Hypothalamus (tissue), 51 donors: ENCODE measurements at places on chromosomes 3 and 15.

DNA sequence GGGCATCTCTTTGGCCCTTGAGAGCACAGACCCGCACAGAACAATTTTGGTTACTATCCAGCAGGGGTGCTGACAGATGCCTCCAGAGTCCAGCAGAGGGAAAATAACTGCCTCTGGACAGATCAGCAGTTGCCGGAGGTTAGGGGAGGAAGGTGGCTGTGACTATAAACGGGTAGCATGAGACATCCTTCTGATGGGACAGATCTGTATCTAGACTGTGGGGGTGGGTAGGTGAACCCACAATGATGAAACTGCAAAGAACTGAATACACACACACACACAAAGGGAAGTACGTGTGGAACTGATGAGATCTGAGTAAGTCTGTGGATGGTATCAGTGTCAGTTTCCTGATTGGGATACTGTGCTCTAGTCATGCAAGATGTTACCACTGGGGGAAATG, 21.2 kb downstream of the ADAMTS7 start:
- DNase-seq: no peak

DNA sequence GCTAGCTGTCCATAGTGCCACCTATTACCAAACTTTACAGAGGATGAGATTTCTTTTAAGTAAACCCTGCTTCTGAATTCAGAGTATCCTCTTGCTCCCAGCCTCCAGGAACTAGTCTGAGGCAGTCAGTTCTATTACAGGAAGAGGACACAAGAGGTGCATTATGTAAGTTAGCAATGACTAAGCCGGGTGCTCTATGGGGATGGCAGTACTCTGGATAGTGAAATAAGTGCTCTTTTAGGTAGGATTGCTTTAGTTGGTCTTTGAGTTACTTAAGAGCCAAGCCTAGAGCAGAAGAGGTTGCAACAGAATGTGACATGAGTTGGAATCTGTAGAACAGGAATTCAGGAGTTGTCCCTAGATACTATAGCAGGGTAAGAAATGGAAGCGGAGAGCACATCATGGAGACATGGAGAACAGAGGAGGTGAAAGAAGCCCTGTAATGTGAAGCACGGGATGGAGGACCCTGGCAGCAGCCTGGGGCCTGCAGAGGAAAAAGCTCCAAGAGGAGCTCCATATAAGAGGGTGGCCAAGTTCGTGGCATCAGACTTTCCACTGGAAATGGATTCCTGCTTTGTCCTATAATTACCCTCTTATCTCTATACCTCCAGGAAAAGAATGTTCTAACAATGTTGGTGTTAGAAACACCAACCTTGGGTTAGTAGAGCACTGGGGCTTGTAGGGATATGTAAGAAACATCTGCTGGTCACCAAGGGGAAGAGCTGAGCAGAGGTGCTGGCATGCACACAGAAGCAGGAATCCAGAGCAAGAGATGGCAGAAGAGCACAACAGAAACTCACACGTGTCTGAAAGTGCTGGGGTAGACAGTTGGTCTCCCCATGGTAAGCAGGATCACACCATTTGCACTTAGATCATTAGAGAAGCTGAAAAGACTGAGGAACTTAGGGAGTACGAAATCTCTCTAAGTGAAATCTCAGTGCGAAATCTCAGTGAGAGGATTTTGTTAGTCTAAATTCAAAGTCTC, 851.1 kb downstream of the FHIT start:
- no peak for DNase-seq

DNA sequence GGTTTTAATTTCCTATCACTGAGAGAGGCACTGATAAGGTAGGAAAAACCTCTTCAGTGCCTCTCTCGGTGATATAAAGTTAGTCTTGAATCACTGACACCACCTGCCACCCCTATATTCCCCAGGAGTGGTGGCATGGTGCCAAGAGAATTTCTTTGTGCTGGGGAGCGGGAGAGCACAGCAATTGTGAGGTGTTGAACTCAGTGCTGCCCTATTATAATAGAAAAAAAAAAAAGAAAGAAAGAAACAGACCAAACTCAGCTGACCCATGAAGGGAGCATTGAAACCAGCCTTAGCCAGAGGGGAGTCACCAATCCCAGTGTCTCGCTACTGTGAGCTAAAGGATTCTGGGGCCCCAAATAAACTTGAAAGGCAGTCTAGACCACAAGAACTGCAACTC, 201.4 kb upstream of the STT3B start:
- DNase-seq: no peak

GRCh38 chr3:133905376-133905775, 9.7 kb upstream of the RAB6B start:
- DNase-seq: no peak

DNA sequence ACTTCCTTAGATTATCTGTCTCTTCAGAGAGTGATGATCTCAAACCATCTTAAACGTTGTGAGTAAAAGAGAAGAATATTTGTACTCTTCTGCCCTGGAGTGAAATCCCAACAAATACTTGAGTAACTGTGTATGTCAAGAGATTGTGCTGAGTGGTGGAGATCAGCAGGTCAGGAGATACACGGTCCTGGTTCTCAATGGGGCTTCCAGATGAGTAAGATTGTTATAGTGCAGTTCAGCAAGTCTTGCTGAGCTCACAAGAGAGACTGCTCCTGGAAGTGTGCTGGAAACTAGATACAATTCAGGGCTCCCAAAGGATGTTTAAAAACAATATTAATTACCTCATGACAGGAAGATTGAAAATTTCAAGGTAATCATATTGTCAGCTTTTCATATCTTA, 184.3 kb downstream of the AKAP13 start:
- no peak for DNase-seq

DNA sequence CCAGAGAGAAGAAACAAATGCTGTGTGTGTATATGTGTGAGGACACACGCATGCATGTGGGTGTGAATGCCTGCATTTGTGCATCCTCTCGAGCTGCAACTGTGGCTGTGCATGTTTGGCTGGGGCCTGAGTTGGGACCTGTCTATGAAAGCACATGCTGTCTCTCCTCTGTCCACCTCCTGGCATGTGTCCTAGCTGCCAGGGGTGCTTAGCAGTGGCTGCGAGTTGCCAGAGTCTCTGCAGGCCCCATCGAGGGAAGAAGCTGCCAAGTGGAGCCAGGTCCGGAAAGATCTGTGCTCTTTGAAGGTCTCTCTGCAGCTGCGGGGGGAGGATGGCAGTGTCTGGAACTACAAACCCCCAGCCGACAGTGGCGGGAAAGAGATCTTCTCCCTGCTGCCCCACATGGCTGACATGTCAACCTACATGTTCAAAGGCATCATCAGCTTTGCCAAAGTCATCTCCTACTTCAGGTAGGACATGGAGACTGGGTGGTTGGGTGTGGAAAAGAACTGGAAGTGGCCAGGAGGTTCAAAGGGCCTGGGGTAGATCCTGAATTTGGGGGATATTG, 30.7 kb downstream of the NR1I2 start:
- no peak for DNase-seq

DNA sequence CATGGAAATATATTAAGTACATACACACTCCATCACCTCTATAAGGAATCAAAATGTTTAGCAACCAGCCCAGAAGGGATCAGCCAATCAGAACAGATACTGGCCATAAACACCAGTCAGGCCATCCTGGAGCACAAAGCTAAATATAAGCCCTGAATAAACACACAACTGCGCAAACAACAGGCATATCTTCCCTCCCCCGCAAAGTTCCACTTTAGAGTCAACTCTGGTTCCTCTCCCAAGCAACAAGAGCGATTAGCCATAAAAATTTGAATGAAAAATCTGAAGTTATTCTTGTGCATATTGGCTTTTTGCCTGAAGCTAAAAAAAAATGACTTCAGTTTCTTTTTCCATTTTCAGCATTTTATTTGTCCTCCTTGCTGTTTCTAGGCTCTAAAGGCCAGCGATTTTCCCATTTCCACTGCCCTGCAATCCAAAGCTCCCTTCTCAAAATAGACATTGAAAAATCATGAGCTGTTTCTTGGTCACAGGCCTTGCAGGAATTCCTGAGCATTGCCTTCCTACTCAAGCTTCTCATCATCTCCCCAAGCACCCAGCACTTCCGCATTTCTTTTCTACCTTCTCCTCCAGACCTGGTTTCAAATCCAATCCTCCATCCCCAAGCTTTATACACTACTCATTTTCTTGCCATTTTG, 247.9 kb downstream of the ZMAT3 start:
- DNase-seq: no peak

- DNase-seq: no peak
These were observed 17.8 kb downstream of the ACKR2 start for GRCh38 chr3:42827023-42827422.

- no peak for DNase-seq
These were observed 41.0 kb downstream of the CTDSPL start for GRCh38 chr3:37902674-37903073.

DNA sequence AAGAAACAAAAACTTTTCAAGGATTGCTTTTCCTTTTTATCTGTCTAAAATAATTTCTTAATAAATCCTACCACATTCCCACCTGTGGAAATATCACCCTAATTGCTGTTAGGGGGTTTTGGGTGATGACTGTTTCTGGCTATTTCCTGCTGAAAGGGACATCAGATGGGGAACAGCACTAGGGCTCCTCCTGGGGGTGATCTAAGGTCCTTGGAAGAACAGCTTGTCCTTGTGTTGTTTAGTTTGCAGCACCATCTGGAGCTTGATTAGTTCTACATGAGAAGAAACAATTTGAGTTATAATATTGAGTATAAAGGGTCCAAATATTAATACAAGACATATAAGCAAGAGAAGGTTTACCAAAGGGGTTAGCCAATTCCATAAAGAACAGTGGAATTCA, 18.7 kb downstream of the OR5H15 start:
- DNase-seq: no peak

DNA sequence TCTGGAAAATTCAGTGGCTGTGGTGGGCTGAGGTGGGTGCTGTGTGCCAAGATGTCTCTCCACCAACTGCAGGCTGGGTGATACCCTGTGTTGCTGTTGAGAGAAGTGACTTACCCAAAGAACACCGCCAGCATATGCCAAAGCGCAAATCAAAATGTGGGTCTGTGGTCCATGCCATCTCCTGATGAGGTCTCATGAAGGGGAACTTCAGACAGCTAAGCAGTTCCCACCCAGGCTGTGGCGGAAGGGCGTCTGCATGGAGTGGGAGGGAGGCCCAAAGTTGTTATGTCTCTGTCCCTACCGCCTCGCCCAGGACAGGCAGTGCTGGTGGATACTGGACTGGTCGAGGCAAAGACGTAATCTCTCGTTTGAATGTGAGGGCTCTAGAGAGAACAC, 70.9 kb upstream of the PLXNA1 start:
- no peak for DNase-seq

DNA sequence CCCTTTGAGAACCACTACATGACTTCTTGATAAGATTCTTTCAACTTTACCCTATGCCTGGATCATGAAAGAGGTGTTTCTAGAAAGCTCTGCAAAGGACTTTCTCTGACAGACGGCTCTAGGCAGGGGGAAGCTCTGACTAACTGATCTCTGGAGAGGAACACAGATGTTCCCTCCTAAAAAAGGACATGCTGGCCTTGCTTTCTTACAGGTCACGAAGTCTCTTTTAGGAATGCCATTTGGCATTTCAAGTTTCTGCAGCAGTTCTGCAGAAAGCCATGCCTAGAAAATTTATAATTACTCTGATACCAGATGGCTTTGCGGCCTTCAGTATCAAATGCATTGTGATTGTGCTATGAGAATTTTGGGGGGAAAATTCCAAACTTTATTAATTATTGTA, 275.4 kb upstream of the CTDSPL start:
- DNase-seq: no peak

DNA sequence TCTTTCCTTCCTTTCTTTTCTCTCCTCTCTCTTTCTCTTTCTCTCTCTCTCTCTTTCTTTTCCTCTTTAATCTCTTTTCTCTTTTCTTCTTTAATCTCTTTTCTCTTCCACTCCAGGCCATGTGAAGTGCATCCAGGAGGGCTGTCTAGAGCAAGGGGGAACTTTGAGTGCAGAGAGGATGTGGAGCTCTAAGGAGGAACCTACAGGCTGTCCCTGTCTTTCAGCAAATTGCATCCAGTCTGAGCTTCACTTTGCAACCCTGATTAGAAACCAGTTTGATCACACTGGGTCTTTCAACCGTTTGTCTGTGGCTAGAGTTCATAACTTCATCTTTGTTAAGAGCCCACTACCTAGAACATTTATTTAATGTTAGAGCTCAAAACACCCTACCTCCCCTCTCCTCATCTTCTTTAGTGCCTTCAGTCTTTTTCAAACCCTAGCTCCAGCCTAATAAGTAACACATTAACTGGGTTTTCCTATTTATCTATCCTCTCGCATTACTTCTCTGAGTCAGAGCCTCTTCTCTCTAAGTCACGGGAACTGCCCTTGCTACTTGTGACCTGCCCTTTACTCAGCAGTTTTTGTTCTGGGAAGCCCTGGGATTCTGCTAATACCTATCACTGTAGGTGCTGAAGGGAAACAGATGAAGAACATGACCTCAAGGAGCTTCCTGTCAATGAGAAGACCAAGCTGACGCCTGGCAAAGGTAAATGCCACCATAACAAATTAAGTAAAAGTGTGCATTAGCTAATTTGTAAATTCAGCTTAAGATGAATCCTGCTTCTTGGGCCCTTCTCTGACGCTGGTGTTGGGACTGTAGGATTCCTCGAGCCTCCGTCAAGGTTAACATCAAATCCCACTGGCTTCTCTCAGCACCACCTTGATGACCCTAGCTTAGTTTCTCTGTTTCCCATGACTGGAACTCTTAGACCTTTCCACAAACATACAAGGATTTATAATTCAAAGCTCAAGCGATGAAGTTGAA, at the start of gene GCNT3:
Gene GCNT3, plus strand, starts transcription at position 508 of the 985 bp plus-strand sequence. CDS start 6,456 bp downstream, outside the sequence.
- no peak for DNase-seq

DNA sequence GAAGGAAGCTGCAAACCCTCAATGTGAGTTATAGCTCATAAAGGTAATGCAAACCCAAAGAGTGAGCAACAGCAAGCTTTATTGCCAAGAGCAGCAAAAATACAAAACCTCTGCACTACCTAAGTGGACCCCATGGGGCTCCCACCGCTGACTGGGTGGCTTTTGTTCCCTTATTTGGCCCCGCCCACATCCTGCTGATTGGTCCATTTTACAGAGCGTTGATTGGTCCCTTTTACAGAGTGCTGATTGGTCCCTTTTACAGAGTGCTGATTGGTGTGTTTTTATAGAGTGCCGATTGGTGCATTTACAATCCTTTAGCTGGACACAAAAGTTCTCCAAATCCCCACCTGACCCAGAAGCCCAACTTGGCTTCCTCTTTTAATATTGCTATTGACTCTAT, 154.5 kb upstream of the NSMCE3 start:
- no peak for DNase-seq
